AG04449 (cell line): ENCODE measurements at places on chromosomes 16 and 17.

GRCh38 chr17:51165680-51166197, 472 bp upstream of the NME2 start:
- DNase-seq, result no peak

- DNase-seq, result no peak
These were observed 64.8 kb upstream of the AMZ2 start for GRCh38 chr17:68182940-68183551.

DNA sequence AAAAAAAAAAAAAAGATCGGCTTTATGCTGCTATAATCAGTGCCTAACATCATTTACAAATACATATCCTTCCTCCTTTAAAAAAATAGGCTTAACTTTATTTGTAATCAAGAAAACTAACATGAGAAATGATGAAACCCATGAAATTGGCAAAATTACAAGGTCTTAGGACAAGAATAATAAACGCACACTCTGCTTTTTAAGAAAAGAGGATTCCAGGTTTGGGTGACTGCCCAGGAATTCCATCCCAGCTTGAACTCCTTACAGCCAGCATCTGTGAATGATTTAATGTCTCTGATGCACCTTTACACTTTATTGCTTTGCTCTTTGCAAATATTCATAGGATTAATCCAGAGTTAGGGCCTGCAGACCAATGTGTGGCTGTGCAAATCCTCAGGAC, 196.0 kb downstream of the CBLN1 start:
- no peak for DNase-seq

- DNase-seq, result no peak
These were observed 630 bp downstream of the MILR1 start for GRCh38 chr17:64449545-64449944.

DNA sequence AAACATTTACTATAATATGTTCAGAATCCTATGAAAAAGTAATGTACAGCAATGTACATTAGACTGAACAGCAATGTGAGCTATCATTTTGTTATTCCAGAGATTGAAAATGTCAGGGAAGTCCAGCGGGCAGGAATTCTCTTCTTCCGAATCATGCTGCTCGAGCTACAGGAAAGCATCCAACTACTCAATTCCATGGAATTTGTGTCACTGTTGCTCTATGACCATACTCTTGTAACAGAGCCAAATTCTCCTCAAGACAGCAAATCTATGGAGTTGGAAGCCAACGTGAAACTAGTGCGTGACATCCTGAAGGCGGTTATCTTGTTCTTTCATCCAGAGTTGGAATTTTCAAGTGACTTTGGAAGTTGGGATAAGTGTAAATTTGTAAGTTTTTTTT, 24.8 kb upstream of the NSRP1 start:
- DNase-seq, result peak; percentile 75

GRCh38 chr17:62794666-62794971, 13.5 kb downstream of the MARCHF10 start:
- DNase-seq, result no peak

DNA sequence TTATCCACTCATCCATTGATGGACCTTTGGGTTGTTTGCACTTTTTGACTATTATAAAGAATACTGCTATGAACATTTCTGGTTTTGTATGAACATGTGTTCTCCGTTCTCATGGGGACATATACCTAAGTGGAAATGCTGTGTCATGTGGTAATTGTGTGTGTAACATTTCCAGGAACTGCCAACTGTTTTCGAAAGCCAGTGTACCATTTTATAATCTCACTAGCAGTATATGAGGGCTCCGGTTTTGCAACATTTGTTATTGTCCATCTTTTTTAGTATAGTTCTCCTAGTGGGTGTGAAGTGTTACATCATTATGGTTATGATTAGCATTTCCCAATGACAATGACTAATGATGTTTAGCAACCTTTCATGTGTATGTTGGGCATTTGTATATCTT, 5.1 kb upstream of the TRIM25 start:
- no peak for DNase-seq

DNA sequence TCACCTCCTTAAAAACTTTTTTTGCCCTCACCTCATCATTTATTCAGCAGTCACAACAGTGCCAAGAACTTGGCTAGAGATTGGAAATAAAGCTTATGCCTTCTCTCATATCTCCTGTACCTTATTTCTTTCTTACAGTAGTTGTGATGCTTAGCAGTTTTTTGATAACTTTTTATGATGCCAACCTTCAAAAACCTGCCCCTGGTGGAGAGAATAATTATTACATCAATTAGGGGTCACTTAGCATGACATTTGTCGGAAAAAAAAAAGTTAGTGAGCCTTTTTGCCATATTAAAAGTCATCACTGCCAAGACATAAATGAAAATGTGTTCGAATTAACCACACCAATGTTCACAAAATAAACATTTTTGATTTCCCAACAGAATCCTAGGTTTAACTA, 296.6 kb downstream of the WWOX start:
- DNase-seq, result no peak

DNA sequence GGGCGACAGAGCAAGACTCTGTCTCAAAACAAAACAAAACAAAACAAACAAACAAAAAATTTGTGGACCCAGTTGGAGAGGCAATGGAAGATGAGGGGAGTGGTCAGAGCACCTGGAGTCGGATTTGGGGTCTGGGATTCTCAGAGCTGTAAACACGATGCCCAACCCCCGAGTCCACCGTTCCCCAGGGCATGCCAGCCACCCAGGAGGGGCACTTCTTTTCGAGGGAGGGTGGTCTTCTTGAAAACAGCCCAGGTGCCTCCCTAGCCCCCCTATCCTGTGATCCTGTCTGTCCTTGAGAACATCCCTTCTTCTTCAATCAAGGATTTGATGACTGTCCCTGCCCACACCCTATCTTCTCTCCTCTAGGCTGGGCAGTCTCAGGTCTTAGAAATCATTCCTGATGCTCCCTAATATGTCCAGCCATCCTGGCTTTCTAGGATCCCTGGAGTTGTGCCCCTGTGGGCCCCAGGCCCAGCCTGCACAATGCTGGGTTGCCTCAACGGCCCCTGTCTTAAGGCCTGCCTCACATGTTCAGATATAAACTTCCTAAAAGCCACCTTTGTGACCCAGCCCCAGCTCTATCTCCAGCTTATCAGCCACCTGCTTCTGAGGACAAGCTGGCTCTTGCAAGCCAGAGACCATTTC, 3.1 kb upstream of the SLC13A2 start:
- no peak for DNase-seq

GRCh38 chr17:2211661-2212399, 91.8 kb downstream of the SMG6 start:
- no peak for DNase-seq

DNA sequence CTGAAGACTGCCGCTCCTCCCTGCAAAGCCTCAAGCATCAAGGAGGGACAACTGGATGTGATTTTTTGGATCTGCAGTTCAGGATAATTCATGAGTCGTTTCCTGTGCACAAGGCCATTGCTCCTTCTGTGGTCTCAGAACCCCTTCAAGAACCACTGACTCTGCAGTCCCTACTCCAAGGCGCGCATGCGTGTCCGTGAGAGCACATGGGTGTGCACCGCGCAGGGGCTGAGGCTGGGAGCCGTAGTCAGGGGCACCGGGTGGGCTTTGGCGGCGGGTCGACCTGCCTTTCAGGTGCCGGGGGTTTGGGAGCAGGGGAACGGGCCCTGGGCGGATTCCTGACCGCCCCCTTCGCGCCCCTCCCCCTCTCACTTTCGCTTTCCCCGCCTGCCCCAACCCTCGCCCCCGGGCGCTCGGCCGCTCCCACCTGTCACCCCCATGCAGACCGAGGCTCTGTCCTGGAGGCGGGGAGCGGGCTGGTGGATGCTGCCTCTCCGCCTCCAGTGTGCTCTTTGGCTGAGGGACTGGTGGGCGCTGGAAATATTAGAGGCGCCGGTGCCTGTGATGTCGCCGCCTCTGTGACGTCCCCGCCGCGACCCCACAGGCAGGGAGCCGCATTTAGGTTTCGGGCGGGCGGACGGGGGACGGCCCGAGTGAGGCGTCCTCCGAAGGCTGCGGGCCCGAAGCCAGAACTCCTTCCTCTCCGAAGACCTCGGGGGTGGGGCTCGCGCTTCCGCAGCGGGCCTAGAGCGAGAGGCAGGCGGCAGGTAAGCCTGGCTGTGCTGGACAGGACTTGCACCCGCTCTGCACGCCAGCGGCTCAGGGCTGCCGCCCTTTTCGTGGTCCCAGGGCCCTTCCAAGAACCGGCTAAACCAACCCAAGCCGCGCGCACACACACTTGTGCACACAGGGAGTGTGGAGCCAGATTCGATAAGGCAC, at the start of gene SPATA32:
TSS of gene SPATA32 (minus strand) at position 518 of the 939 bp plus-strand sequence. CDS start at position 440, 78 bp downstream.
- DNase-seq, result no peak

- no peak for DNase-seq
These were observed 291.8 kb downstream of the SOX9 start for GRCh38 chr17:72412650-72413076.

- DNase-seq, result no peak
These were observed at the start of gene HOXB9 for GRCh38 chr17:48626245-48627117. Gene HOXB9, minus strand, starts transcription at chr17:48626358. Its CDS starts 89 bp downstream, at chr17:48626269.

GRCh38 chr16:61940611-61941010, 95.6 kb downstream of the CDH8 start:
- no peak for DNase-seq

- DNase-seq, result peak; percentile 90
These were observed 6.1 kb upstream of the MXRA7 start for GRCh38 chr17:76716839-76717215.

GRCh38 chr17:73099511-73099910, 7.0 kb upstream of the SLC39A11 start:
- DNase-seq, result no peak

- DNase-seq, result no peak
These were observed 4.7 kb upstream of the IRF8 start for GRCh38 chr16:85894266-85894665.

- no peak for DNase-seq
These were observed 5.3 kb downstream of the KDM6B start for GRCh38 chr17:7839190-7839875.
